ENCODE measurements at places on chromosomes 12 and 14. TPM values are rescaled to one million over a fixed set of nuclear protein-coding genes. Genes with fewer than 3 reads are reported as not detected.

GRCh38 chr12:69467366-69467765, 2.8 kb upstream of the FRS2 start:
- H3K4me1 ChIP-seq, result peaks cover 37% of the 10 kb centered on the region
- no peaks in the 10 kb centered on the region for H3K36me3 ChIP-seq
- no peaks in the 10 kb centered on the region for H3K27me3 ChIP-seq
- peak; percentile 45 for DNase-seq

DNA sequence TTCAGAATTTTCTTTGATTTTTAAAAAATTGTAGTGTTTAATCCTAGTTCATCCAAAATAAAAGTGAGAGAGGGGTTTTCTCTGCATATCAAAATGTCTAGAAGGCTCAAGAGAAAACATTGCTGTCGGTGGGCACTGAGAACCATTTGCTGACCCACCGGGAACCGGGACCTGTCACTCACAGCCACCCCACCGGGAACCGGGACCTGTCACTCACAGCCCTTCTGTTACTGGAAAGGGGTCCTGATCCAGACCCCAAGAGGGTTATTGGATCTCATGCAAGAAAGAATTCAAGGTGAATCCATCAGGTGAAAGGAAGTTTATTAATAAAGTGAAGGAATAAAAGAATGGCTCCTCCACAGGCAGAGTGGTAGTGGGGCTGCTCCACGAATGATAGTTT, 106.0 kb upstream of the SFSWAP start:
- H3K4me3 ChIP-seq, result no peak overlapping the region
- H3K27me3 ChIP-seq, result peaks cover 25% of the 10 kb centered on the region
- no peak for DNase-seq
- no peak overlapping the region for H3K27ac ChIP-seq

GRCh38 chr14:70382536-70382935, 23.1 kb upstream of the COX16 start:
- no peaks in the 10 kb centered on the region for H3K36me3 ChIP-seq
- no peak overlapping the region for H3K4me3 ChIP-seq
- no peak overlapping the region for H3K27ac ChIP-seq
- H3K27me3 ChIP-seq, result no peaks in the 10 kb centered on the region

GRCh38 chr12:131806674-131807073, 21.5 kb upstream of the MMP17 start:
- no peak overlapping the region for H3K27ac ChIP-seq
- no peak overlapping the region for H3K4me3 ChIP-seq
- no peak for DNase-seq
- no peaks in the 10 kb centered on the region for H3K36me3 ChIP-seq
- no peaks in the 10 kb centered on the region for H3K27me3 ChIP-seq
- peaks cover 14% of the 10 kb centered on the region for H3K4me1 ChIP-seq

DNA sequence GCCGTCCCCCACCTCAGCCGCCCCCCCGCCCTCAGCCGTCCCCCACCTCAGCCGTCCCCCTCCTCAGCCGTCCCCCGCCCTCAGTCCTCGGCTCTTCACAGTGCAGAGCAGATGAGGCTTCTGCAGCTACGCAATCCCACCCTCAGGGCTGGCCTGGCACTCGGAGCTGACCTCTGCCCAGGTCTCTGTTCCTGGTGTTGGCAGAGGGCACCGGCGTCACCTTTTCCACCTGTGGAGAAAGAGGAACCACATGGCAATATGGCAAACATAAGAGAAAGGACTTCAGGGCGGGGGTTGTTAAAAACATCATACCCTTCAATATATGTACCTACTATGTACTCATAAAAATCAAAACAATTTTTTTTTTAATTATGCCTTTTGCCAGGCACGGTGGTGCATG, 45.8 kb downstream of the MLXIP start:
- no peak for DNase-seq
- H3K27me3 ChIP-seq, result no peaks in the 10 kb centered on the region
- H3K4me3 ChIP-seq, result no peak overlapping the region
- H3K36me3 ChIP-seq, result no peaks in the 10 kb centered on the region

DNA sequence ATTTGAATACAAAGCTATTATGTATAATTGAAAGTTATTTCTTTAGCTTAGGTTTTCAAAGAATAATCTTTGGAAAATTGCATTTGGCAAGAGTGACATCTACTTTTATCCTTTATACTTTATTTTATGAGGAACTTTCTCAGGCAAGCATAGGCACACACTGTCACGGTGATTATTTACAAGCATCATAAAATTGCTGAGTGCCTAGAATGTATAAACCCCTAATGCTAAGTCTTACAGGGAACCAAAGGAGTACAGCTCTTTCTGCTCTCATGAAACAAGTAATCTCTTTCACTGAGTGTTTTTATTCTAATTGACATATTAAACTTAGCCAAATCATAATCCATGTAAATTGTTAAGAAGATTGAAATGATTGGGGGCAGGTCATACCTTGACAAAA, 154.9 kb downstream of the FSCB start:
- H3K27ac ChIP-seq, result no peak overlapping the region
- H3K4me1 ChIP-seq, result no peaks in the 10 kb centered on the region
- no peaks in the 10 kb centered on the region for H3K36me3 ChIP-seq
- H3K27me3 ChIP-seq, result no peaks in the 10 kb centered on the region
- DNase-seq, result no peak

GRCh38 chr12:42156232-42156631, 11.6 kb upstream of the GXYLT1 start:
- no peaks in the 10 kb centered on the region for H3K4me1 ChIP-seq
- H3K27ac ChIP-seq, result no peak overlapping the region
- no peak overlapping the region for H3K4me3 ChIP-seq
- no peak for DNase-seq

DNA sequence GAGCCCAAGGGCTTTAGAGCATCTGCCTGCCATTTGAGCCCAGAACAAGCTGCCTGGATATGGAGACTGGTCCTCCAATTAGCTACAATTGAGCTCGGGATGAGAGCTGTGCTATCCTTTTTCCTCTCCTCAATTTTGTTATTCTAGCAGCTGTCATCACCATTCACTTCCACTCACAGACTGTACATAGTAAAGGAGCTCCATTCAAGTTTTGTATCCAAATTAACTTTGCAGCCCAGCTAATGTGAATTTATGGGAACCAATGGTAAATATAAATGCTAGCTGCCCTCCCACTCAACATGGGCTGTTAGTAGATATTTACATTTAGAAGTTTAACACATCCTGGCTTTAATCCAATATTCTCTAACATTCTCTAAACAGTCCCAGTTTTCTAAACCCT, 44.6 kb downstream of the BMP4 start:
- no peaks in the 10 kb centered on the region for H3K4me1 ChIP-seq
- H3K27ac ChIP-seq, result no peak overlapping the region
- DNase-seq, result no peak
- H3K4me3 ChIP-seq, result no peak overlapping the region
- H3K36me3 ChIP-seq, result no peaks in the 10 kb centered on the region

- H3K27me3 ChIP-seq, result peaks cover 53% of the 10 kb centered on the region
- no peaks in the 10 kb centered on the region for H3K36me3 ChIP-seq
- peak overlapping the region; percentile 70 for H3K4me3 ChIP-seq
- H3K4me1 ChIP-seq, result peaks cover 5% of the 10 kb centered on the region
- H3K27ac ChIP-seq, result no peak overlapping the region
Measured at GRCh38 chr12:44874981-44875416, 1.1 kb downstream of the NELL2 start.

GALNT8 gene
- not detected for total RNA-seq

USP44 gene
- 0.76 TPM for total RNA-seq

NAV3 gene
- total RNA-seq, result 69.9 TPM

CLSTN3 gene
- total RNA-seq, result 4.5 TPM

MYF6 gene
- not detected for total RNA-seq

SLC22A17 gene
- total RNA-seq, result 32.8 TPM

AGAP2 gene
- total RNA-seq, result under 0.01 TPM

Measured in GM23248 (cell line).